ENCODE measurements at places on chromosomes 4 and X.

- no peak for DNase-seq
Observed at GRCh38 chr4:17317526-17317925, 194.4 kb downstream of the QDPR start.

- DNase-seq = no peak
Observed at GRCh38 chrX:69028761-69029120, 136.5 kb downstream of the PJA1 start.

GRCh38 chr4:15702941-15703403 lies at the start of gene BST1:
TSS of gene BST1 (plus strand) at chr4:15703065. CDS start at chr4:15703145, 80 bp downstream.
- DNase-seq = peak; percentile 75

GRCh38 chr4:134174271-134174670 lies 27.3 kb downstream of the PABPC4L start:
- no peak for DNase-seq

DNA sequence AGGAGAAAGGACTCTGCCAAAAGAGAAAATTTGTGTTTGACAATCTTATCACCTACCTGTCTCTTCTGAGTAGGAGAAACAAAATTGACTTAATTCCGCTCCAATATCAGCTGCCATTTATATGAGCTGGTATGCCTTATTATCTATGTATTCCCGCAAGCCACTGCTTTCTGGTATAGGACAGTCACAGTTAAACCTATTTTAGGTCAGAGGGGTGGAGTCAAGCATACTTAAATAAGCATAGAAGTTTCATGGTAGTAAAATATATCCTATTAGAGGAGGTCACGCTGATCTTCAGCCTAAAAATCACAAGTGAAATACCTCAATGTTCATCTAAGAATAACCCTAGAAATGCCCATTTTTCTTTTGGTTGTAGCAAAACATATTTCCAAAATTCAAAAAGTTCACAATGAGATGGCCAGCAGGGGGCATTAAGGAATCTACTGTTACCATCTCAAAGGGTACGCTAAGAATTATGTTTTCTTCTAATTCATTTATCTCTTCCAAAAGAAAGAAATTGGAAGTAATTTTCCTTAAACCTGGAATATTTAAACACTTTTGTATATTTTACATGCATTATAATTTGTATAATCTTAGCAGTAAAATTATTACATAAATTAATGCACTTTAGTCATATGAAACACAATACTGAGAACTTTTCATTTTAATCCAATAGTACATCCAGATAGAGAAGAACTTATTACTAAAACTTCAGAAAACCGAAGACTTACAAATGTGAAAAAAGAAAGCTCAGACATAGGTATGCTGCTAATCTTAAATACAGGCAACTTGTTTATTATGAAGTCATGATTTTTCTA lies 10.5 kb downstream of the PPAT start:
- no peak for DNase-seq

DNA sequence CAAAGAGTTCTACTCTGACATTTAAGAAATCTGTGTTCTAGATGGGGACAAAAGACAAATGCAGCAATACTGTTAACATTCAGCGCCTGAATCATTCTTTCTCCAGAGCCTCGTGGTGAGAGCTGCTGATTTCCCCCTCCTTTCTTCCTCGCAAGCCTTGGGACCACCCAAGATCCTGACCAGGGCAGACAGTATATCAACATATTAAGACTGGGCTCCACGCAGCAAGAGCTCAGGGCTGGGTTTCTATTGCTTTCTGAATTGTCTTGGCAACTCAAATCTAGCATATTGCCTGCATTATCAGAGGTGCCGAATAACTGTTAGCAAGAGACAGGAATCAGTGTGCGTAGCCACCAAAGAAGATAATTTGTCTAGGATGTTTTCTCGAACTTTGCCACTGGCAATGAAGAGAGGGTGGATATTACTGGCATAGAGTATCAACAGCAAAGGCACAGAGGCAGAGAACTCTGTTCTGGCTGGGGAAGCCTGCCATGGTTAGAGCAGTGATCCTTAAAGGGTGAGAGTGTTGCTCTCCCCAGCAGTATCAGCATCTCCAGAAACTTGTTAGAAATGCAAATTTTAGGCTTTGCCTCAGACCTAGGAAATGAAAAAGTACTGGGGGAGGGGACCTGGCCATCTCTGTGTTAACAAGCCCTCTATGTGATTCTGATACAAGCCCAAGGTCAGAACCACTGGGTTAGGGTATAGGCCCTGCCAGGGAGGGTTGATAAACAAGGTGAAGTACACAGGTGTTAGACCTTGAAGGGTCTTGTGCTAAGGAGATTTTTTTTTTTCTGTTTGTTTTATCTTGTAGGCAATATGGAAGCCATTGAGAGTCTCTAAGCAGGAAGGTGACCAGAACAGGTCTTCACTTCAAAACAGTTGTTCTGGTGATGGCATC lies 46.2 kb upstream of the MID1IP1 start:
- no peak for DNase-seq

GRCh38 chr4:89784686-89785231 lies 52.2 kb downstream of the SNCA start:
- DNase-seq = no peak

- DNase-seq = no peak
Observed at GRCh38 chr4:178784491-178784890, 1342.3 kb upstream of the AGA start.

DNA sequence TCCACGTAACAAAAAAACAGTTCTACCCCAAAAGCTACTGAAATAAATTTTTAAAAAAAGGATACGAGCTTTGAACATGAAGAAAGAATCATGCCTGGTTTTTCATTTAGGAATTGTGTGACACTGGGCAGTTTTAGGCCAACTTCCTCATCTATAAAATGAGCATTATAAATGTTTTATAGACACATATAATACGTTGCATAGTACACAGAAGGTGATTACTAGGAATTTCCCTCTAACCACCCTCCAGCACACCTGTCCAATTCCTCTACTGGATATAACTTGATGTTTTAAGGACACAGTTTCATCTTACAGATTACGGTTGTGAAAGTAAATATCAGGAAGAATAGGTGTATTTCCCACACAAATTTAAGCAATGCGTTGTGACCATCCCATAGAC lies 85.5 kb upstream of the IQCM start:
- no peak for DNase-seq

DNA sequence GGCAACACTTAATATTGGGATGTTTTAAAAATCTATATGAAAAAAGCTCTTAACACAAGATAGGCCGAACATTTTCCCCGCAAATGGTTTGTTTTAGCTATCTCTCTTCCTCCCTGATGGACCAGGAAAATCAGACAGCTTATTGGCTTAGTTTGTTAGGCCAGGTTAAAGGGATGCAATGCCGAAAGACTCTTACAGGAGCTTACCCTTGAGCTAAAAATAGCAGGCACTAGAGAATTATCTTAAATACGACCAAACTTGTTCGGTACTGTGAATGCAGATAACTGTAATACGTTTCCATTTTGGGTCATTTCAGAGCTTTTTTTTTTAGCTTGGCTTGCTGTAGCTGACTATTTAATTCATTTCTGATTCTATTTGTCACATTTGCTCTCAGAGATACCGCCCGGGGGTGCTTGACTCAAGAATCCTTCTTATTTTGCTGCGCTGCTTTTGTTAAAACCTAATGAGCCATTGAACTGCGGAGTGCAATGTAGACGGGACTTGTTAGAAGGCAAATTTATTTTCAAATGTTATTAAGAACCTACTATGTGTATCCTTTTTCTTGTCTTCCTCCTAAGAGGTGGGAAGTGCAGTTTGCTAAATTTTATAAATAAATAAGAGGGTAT lies 23.3 kb downstream of the PPARGC1A start:
- DNase-seq = no peak

- no peak for DNase-seq
Observed at GRCh38 chr4:156767911-156768415, 203.6 kb downstream of the PDGFC start.

DNA sequence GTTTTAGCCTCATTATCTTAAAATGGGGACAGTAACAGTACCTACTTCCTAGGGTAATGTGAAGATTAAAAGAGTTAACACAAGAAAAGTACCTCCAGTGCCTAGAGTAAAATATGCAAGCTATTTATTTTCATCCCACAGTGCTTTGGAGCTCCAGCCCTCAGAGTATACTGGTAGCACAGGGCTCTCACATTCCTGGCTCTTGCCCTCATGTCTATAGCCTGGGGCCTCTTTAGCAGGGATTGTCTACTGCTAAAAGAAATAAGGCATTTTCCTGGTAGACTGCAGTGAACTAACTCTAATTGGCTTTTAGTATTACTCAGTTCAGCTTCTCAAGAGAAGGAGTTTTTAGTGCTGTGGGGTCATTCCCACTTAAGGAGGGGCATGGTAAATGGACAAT lies 60.8 kb downstream of the RRAGB start:
- no peak for DNase-seq

DNA sequence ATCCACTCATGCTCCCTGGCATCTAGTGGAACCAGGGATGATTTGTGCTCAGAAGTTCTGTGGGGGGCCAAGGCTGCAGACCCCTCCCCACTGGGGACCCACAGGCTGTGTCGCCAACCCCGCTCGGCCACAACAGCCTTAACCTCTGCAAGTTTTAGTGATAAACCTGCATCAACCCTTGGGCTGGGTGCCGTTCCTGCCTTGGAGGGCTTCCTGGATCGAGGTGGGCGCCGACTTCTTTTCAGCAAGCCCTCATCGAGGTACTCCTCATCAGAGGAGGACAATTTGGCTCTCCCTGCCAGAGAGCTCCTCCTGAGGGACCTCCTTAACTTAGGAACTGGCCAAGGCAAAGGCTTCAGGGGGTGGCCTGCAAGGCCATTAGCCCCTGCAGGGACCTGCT lies 1.9 kb downstream of the SOWAHB start:
- no peak for DNase-seq

DNA sequence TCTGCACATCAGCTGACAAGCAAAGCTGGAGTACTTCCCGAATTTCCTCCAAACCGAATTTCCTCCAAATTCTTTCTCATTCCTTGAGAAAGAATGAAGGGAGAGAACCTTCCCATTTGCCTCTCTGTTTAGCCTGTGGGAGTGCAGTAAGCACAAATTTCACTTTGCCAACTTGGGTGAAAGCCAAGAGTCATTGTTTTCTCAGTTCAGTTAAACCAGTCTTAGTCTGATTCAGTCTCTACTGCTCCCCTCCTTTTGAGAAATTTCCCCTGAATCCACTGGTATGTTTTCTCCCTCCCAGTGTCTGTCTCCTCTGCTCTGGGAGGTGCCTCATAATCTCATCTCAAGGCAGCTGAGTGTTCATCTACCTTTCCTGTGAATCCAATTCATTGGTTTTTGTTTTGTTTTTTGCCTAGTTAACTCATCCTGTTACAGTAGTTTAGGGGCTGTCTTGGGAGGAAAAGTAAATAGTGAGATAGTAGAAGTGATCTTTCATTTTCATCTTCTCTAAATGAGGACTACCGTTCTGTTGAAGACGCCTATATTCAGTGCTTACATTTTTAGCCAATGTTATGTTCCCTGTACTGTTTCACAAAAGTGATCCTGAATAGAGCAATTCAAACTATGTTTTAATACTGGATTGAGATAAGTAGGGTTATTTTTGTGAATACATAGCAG lies 49.0 kb downstream of the SYTL5 start:
- no peak for DNase-seq

DNA sequence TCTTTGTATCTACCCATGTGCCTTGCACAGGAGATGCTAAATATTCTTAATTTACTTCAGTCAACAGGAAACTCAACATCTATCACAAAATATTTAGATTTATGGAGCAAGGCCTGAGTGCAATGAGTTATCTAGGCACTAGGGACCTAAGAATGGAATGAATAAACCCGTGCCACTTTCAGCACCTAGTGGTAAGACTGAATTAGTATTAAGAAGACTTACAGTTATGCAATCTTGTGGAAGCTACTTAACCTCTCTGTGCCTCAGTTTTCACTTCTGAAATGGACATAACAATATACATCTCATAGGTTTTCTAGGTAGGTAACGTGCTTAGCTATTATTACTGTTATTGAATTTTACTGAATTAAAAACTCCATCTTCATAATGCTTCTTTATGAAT lies 144.6 kb upstream of the MAP3K15 start:
- no peak for DNase-seq

DNA sequence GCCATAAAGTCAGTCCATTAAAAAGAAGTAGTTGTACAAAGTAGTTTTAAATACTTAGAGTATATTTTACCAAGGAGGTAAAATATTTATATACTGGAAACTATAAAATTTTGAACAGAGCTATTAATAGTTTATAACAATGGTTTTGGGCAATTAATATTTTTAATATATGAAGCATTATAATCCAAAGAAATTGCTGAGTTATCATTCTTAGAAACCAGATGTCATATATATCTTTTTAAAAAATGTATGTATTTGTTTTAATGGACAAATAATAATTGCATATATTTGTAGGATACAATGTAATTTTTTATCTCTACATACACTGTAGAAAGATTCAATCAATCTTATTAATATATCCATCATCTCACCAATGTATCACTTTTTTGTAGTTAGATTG lies 207.8 kb downstream of the CXXC4 start:
- DNase-seq = no peak

Data from DND-41 (cell line).